ENCODE measurements at places on chromosomes 16 and 17.

- DNase-seq, result peak; percentile 75
Observed at GRCh38 chr17:72691586-72691985, 400.9 kb downstream of the SLC39A11 start.

- peak; percentile 34 for DNase-seq
Observed at GRCh38 chr17:19311421-19312215, 50.9 kb downstream of the B9D1 start.

GRCh38 chr16:89482817-89483205, 7.5 kb downstream of the ANKRD11 start:
- DNase-seq, result no peak

GRCh38 chr17:59178266-59178985, 22.9 kb downstream of the PRR11 start:
- no peak for DNase-seq

DNA sequence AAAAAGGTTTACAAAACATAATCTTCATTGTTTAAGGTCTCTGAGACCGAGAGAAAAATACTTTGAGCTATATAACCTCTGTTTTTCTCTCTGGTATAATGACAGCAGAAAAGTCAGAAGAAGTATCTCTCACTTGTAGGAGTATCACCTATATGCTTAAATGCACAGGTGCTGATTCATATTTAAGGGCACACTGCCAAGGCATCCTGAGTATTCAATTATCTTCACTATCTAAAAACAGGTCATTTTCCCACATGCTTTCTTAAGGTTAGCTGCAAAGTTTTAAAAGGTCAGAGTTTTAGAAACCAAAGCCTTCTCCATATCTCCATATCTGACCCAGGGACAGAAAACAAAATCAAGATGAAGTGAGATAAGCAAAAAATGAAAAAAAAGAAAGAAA, 99.3 kb upstream of the C17orf78 start:
- no peak for DNase-seq

GRCh38 chr16:7452090-7452489, 119.4 kb downstream of the RBFOX1 start:
- DNase-seq, result no peak

DNA sequence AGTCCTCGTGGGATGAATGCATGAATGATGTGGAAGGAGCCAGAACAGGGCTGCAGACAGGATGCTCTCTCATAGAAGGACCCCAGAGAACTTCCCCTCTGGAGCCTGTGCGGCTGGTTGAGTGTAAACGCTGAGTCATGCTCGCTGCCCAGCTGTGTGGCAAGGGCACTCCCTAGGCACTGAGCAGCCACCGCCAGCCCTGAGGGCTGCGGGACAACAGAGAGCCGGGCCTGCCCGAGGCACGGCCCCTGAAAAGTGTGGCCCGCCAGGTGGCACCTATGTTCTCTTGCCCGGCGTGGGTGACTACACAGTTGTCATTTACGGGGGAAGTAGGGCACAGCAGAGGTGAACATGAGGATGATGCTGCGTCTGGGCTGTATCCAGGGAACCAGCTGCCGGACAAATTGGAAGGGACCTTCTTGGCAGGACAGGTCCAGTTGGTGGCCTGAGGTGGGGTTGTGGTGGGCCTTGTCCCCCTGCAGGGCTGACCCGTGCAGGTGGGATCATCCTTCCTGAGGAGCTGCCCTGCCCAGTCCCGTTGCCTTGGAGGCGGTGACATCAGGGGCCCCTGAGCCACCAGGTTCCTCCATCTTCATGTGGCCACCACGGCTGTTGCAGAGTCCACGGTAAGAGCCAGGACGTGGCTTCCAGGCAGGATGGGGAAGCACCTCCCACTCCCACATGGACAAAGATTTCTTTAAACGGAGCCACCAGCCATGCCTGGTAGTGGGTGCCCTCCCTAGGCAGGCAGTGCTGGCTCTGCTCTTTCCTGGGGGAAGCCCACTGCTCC, 94.8 kb upstream of the CBX4 start:
- no peak for DNase-seq

GRCh38 chr17:10513299-10514067, 4.9 kb downstream of the MYH1 start:
- peak; percentile 89 for DNase-seq

GRCh38 chr17:18339933-18340332, 23.4 kb downstream of the SHMT1 start:
- no peak for DNase-seq

GRCh38 chr17:31743797-31744196, 115.2 kb downstream of the COPRS start:
- peak; percentile 64 for DNase-seq

- DNase-seq, result peak; percentile 90
Observed at GRCh38 chr17:50187751-50188530, 13.5 kb downstream of the COL1A1 start.

DNA sequence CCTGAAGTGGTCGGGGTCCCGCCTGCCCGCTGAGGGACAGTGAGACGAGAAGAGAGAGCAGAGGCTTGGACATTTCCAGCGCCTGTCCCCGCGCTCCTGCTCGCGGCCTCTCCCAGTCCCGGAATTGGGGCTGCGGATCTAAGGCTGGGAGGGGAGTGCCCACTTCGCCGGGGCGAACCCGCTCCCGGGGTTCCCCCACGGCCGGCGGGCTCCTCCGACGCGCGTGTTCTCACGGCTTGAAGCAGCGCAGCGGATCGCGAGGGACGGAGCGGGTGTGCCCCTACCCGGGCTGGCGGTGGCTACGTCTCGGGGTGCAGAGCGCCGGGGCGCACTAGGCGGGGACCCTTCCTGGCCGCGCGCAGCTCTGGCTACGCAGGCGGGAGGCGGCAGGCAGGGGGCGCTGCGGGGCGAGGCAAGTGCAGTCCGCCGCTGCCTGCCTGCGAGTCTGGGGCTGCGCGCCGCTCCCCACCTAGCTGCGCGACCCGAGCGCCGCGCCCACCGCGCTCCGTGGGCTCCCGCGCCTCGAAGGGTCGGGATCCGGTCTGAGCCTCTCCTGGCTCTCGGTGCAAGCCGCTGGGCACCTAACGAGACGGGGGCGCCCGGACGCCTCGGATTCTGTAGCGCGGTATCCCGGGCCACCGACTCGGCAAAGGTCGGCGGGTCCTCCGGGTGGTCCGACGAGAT, 1.2 kb downstream of the NGFR start:
- peak; percentile 34 for DNase-seq

DNA sequence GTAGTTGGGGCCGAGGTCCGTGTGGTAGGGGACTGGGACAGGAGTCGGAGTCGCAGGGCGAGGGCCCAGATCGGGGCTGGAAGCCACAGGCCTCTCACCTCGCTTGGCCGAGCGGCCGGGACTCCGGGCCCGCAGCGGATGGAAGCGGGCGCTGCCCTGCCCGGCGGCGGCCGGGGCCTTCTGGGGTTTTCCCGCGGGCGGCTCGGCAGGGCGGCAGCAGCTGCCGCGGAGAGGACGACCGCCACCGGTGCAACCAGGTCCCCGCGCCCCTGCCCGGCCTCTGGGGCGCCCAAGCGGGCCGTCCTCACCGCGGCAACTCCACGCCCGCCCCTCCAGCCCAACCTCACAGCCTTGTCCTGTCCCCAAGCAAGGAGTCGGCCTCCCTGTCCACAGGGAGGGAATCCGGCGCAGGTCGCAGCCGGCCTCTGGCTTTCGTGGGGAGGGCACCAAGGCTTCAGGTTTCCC, 15.6 kb upstream of the UTP6 start:
- no peak for DNase-seq

DNA sequence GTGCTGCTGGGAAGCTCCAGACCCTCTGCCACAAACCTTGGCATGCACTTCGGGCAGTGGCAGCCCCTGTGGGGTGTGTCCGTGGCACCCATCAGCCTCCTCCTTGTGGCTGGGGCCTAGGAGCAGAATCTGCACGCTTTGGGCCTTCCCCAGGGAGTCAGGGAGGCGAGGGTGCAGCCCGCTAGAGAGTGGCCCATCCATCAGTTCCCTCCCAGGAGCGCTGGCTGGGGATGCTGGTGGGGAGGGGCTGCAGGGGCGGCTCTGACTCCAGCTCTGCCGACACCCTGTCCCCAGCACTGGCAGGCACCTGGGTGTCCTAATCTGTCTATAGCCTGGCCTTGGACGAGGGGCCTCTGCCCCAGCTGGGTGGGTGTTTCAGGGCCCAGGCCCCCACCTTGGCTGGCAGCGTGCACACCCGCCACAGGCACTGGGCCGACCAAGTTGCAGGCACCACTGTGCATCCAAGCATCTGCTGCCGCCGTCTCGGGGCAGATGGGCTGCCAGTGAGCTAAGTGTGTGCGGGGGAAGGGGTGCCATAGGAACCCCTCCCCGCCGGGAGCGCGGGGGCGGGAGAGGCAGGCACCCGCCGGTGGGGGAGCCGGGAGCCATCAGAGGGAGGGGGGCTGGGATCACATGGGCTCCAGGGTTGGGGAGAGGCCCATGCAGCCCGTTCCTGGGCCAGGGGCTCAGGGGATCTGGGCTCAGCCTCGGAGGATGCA, 30.2 kb downstream of the ENDOV start:
- DNase-seq, result no peak

DNA sequence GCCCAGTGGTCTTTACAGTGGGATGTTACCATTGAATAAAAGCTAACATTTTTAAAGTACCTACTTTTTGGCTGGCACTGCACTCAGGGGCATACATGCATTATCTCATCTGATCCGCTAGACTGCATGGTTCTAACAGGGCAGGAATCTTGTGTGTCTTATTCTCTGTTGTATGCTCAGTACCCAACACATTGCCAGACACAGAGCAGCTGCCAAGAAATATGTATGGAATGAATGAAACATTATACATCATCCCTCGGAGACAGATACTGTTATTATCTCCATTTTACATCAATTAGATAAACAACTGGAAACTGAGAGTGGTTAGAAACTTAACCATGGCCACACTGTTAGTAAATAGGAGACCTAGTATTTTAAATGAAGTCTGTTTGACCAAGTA, 74.1 kb upstream of the CDH11 start:
- no peak for DNase-seq

- no peak for DNase-seq
Observed at GRCh38 chr16:50215680-50216079, 50.7 kb upstream of the ADCY7 start.

GRCh38 chr17:27553019-27553511, 77.9 kb upstream of the LGALS9 start:
- no peak for DNase-seq

DNA sequence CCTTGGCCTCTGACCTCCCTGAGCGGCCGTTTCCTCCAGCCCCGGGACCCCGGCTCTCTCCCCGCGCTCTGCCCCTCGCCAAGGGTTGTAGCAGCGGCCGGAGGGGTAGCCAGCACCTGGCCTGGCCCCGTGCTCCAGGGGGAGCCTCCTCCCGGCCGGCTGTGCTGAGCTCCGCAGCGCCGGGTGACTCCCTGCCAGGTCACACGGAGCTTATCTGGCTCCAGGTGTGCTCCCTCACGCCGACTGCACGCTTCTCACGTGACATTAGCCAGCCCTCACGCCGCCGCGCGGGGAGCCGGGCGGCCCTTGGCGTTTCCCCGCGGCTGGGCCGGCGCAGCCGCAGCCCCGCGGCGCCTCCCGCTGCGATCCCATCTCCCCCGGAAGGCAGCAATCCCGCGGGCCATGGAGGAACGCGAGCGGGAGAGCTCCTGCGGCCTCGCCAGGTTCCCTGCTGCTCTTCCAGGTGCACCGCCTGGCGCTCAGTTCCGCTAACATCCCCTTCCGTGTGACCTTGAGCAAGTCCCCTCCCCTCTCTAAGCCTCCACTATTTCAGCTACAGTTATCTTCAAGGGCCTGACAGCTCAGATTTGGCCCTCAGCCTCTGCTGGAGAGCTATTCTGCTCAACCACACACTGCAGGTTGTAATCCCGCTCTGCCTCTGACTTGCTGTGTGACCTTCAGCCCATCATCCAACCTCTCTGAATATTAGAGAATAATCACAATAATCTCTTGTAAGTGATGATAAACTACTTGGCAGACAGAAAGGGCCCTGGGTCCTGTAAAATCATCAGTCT, 3.4 kb downstream of the MYO18A start:
- no peak for DNase-seq

DNA sequence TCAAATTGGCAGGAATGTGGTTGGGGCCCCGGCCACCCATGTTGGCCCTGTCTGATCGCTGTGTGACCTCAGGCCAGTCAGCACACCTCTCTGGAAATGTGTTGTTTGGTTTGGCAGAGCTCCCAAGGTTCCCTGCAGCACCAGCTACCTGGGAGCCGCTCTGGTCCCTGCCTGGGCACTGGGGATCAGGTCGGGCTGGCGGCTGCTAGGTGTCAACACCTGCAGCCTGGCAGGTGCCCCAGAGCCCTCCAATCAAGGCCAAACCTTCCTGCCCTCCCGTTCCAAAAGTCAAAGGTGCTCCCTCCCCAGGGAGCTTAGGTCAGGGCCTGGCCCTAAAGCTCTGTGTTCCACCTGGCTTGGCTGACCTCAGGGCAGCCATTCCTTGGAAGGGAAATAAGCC, 55.9 kb downstream of the ZDHHC7 start:
- no peak for DNase-seq

GRCh38 chr17:65446838-65447526, 114.5 kb downstream of the AXIN2 start:
- DNase-seq, result peak; percentile 17

GRCh38 chr17:28407974-28408306, 1.9 kb upstream of the SLC46A1 start:
- DNase-seq, result no peak

GRCh38 chr17:70375813-70376770, 206.8 kb downstream of the KCNJ2 start:
- no peak for DNase-seq

- no peak for DNase-seq
Observed at GRCh38 chr16:57540906-57541753, 1.3 kb upstream of the ADGRG5 start.

GRCh38 chr17:2262135-2262587, 41.4 kb downstream of the SMG6 start:
- peak; percentile 90 for DNase-seq

DNA sequence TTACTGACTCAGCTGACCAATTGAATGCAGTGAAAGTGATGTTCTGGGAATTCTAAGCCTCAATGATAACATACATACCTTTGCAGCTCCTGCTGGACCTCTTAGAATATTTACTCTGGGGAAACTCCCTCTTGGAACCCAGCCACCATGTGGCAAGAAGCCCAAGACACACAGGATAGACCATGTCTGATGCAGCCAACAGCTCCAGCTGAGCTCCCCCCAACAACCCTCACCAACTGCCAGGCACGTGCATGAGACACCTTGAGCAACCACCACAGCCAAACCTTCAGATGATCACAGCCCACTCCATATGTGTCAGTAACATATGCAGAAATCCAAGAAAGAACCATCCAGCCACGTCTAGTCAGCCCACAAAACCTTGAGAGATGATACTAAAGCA, 53.0 kb downstream of the XYLT1 start:
- DNase-seq, result no peak

Measured in AG10803 (cell line).